ENCODE measurements at places on chromosomes 3 and 15.

DNA sequence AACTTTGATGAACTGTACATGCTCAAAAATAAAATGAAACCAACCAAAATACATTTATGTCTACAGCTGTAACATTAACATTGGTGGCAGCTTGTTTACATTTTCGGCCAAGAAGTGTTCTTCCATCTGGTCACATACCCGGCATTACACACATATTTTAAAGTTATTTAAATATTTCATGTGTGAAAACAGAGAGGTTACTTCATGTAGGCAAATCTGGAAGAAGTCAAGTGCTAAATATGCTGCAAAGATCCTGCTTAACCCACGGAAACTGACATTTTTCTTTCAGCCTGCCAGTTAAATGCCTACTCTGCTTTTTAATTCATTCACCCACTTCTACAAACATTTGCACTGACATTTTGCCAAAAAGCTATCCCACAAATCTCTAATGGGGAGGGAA, 69.7 kb downstream of the MB21D2 start:
- peak; percentile 28 for DNase-seq

DNA sequence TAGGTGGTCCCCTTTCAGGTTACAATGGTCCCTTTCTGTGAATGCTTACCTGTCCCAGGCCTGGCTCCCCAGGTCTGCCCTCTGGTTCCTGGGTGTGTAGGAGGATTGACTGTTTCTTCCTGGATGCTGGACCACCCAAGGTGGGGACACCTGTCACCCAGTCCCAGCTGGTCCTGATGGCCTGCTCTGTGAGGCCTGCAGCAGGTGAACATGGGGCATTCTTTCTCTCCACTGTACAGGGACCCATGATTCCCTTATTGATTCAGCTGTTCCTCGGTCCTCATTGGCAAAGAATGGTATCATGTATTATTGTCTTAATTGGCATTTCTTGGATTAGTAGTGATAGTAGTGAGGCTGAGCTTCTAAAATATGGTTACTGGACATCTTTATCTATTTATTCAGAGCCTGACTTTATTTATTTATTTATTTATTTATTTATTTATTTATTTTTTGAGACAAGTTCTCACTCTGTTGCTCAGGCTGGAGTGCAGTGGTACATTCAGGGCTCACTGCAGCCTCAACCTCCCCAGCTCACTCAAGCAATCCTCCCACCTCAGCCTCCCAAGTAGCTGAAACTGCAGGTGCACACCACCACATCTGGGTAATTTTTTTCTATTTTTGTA, 8.8 kb upstream of the DNAJA4 start:
- no peak for DNase-seq

- DNase-seq = no peak
Observed at GRCh38 chr3:27220166-27220565, 149.0 kb downstream of the NEK10 start.

- DNase-seq = no peak
Observed at GRCh38 chr3:106029954-106030626, 161.3 kb upstream of the CBLB start.

GRCh38 chr3:109994853-109995252, 657.5 kb upstream of the DPPA4 start:
- DNase-seq = no peak

DNA sequence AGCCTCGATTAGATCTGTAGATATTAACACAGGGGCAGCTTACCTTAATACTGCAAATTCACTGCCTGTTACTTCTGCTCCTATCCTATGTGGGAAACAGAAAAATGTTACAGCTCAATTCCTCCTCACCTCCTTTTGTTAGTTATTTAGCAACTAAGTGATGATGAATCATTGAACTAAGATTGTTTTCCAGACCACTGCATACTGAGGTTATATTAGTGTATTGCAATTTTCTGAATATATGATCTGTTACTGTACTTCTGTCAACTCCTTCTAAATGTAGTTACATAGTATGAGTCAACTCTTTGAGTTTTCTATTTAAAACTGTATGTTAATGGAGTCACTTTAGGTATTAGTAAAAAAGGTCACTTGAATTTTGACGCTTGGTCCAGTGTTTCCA, 331.5 kb upstream of the SLCO3A1 start:
- no peak for DNase-seq

- no peak for DNase-seq
Observed at GRCh38 chr3:188941103-188941502, 230.7 kb upstream of the TPRG1 start.

- DNase-seq = peak; percentile 36
Observed at GRCh38 chr15:84643838-84644237, 10.2 kb downstream of the WDR73 start.

GRCh38 chr15:52730173-52730572, 51.0 kb upstream of the ATOSA start:
- no peak for DNase-seq

DNA sequence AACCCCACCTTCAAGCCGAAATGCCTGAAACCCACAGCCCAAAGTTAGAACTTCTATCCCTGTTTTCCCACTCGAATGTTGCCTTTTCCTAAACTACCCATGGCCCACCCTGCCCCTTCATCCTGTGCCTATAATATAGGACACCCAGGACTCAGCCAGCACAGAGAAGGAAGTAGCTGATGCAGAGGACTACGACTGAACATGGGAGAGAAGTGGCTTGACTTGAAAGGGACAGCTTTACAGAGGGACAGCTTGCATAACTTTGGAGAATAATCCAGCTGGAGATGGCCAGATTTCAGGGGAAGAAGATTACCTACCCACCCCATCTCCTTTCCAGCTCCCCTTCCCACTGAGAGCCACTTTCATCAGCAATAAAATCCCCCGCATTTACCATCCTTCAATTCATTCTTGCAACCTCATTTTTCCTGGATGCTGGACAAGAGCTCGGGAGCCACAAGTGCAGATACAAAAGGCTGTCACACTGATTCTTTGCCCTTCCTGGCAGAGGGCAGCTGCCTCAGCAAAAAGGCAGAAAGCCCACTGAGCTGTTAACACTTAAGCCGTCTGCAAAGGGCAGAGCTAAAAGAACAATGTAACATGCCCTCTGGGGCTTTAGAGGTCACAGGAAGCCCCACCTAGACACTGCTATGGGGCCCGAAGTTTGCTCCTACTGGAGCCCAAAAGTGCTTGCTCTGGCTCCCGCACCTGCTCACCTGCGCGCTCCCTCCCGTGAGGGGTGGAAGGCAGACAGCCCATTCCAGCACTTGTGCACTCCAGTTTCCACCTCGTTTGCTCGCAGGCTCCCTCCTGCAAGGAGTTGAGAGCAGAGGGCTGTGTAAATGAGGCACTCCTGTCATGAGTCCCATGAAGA, 224.0 kb downstream of the TBC1D5 start:
- DNase-seq = no peak

DNA sequence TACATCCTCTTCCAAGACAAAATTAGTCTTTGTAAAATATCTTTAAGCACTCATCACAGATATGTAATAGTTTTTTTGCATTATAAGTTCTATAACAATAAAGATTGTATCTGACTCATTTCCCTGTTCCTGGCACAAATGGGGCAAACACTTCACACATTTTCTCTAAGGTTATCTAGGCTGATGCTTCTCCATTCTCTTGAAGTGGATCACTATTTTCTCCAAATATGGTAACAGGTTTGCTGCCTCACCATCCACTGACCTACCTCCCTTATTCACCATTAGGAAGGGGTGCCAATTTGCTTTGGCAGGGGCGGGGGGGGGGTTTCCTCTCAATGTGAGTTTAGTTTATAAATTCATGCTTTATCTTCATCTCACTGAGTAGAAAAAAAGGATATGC, 767.7 kb upstream of the LMCD1 start:
- no peak for DNase-seq

- DNase-seq = no peak
Observed at GRCh38 chr3:66326340-66326739, 105.5 kb downstream of the SLC25A26 start.

DNA sequence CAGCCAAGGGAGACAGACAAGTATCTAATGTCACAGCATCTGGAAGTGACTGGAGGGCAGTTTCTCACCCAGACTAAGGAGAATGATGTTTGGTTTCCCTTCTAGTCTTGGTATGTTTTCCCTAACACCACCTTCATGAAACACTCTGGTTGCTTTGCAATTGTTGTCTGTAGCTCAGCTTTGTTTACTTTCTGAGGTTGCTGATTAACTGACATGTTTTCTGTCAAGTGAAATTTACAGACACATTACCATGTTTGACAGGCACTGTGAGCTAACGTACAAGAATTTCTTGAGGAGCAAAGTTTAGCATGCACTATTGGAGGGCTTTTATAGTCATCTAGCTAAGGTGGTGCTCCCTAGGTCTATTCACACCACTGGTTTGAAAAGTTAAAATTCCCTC, 131.6 kb upstream of the NECTIN3 start:
- DNase-seq = peak; percentile 17

DNA sequence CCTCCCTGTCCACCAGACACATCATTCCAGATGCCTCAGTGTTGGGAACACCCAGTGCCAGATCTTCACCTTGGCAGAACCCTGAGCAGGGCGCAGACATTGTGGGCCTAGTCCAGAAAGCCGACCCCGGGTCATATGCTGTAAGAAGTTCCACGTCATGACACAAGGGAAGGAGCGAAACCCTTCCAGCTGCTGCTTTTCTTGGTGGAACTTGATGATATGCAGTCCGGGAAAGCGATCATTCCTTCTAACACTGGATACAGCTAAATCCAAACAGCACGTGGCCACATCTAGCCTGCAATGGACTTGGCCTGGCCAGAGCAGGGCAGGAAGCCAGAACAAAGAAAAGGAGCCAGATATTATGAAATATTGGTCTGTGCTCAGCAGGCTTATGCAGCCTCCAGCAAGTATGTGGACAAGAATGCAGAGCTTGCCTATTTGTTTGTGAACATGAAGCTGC, 22.0 kb downstream of the GASK1A start:
- DNase-seq = peak; percentile 94

- peak; percentile 86 for DNase-seq
Observed at GRCh38 chr3:13479332-13479581, 849 bp upstream of the HDAC11 start.

DNA sequence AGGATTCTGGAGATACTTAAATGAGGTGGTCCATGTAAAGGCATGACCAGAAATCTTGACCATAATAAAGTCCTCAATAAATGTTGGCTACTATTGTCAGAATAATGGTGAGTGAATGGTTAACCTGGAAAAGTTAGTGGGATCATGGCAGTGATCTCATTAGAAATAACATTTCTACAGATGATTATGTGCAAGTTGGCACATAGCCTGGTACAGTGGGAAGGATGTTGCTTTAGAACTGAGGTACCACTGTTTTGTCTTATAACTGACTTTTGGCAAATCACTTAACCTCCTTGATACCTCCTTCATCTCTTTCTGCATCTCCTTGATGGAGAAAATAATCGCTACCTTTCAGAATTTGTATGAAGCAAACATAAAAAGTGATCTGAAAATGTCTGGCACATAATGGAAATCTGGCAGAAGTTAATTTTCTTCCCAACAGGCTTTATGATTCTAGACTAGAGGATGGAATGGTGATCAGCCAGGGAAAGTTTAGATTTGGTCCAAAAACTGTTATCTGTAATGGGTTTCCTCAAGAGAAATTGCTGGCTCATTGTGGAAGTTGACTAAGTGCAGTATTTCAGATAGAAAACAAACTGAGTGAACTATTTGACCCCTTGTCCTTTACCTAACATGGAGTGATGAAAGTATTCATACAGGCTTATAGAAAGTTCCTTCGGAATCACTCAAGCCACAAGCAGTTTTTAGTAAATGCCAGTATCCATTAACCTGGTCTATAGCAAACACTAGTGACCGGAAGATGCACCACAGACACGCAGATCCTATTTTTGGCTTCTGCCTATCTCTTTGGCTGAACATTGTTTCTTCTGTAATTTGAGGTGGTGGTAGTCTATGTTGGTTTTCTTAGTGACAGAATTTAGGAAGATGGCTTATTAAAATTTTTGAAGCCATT, 449.6 kb upstream of the TGFBR2 start:
- no peak for DNase-seq

DNA sequence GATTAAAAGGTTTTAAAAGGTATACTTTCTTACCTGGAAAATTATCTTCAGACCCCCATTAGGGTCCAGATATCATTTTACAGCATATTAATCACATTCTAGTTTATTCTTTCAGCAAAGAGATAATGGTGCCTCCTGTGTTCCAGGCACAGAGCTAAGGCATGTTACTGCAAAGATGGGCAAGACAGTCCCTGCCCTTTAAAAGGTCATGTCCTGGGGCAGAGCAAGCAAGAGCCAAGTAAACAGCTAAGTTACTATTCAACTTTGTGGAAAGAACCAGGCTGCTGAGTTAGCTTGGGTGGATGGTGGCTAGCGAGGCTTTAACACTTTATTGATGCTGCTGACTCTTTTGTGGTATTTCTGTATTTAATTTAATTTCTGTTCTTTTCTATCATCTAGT, 75.0 kb downstream of the LRRC28 start:
- DNase-seq = no peak

GRCh38 chr3:72142028-72142427, 357.1 kb upstream of the PROK2 start:
- no peak for DNase-seq

- DNase-seq = no peak
Observed at GRCh38 chr3:155185631-155186071, 105.5 kb downstream of the MME start.

GRCh38 chr15:83716605-83717004, 62.7 kb downstream of the ADAMTSL3 start:
- DNase-seq = peak; percentile 21

GRCh38 chr15:86623236-86623635, 543.6 kb downstream of the AGBL1 start:
- no peak for DNase-seq

- no peak for DNase-seq
Observed at GRCh38 chr15:80106051-80106450, 46.6 kb downstream of the ZFAND6 start.

- no peak for DNase-seq
Observed at GRCh38 chr3:60652829-60653228, 598.4 kb downstream of the FHIT start.

- no peak for DNase-seq
Observed at GRCh38 chr3:3782457-3782856, 16.8 kb upstream of the LRRN1 start.

- no peak for DNase-seq
Observed at GRCh38 chr15:85150130-85150480, 168.4 kb downstream of the PDE8A start.

- DNase-seq = no peak
Observed at GRCh38 chr3:148466143-148466542, 231.6 kb upstream of the AGTR1 start.

GRCh38 chr15:67479781-67480505, 41.0 kb upstream of the C15orf61 start:
- peak; percentile 43 for DNase-seq

GRCh38 chr15:33068511-33068990, 126.0 kb downstream of the FMN1 start:
- DNase-seq = peak; percentile 80

- DNase-seq = no peak
Observed at GRCh38 chr3:197050511-197050910, 20.9 kb upstream of the MELTF start.

- DNase-seq = no peak
Observed at GRCh38 chr3:100330651-100331050, 3.9 kb upstream of the NIT2 start.

GRCh38 chr15:31178705-31179104, 77.2 kb upstream of the TRPM1 start:
- DNase-seq = no peak
